Stimulated activated CD8-positive, alpha-beta memory T cell treated with anti-CD3 and anti-CD28 coated beads, Interleukin-15, amount 100 ng/mL, for 48 hours (primary cell): ENCODE measurements at places on chromosomes 1 and 21.

- DNase-seq, result no peak
Measured at GRCh38 chr1:19628879-19629278, 15.2 kb upstream of the NBL1 start.

- no peak for DNase-seq
Measured at GRCh38 chr21:29221253-29221744, 77.4 kb upstream of the BACH1 start.

DNA sequence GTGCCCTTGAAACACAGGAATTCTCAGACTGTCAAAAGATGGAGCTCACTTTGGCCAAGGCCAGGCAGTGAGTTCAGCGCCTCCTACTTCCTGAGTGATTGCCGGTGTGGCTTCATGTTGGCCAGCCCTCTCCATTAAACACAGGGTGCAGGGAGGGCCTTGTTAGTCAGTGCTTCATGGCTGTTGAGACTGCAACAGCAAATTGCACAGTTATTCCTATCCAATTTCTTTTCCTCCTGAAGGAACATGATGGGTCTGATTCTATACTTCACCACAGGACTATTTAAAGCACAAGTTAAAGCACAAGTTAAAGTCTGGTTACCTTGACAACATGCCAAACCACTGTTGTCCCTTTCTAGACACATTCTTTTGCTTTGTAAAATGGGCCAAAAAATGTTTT is 156.6 kb downstream of the SIPA1L2 start:
- DNase-seq, result no peak

DNA sequence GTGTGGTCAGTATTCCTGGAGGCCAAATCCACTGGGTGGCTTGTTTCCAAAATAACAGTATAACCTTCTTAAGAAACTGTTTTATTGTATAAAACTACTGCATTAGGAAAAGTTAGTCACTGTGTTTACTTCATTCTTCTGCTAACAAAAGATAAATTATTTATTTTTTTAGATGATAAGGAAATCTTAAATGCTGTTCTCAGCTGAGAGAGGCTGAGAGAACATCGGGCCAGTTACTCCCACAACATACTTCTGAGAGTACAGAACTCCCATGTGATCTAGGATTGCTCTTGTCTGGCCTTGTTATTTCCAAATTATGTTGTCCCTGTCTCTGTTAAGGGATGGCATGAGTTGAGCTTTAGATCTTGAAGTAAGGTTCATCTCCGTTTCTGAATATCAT is 96.7 kb upstream of the CXADR start:
- DNase-seq, result no peak

GRCh38 chr1:40232444-40232843 is 15.3 kb upstream of the TMCO2 start:
- peak; percentile 48 for DNase-seq

- no peak for DNase-seq
Measured at GRCh38 chr21:42969193-42969600, 5.2 kb upstream of the PKNOX1 start.

DNA sequence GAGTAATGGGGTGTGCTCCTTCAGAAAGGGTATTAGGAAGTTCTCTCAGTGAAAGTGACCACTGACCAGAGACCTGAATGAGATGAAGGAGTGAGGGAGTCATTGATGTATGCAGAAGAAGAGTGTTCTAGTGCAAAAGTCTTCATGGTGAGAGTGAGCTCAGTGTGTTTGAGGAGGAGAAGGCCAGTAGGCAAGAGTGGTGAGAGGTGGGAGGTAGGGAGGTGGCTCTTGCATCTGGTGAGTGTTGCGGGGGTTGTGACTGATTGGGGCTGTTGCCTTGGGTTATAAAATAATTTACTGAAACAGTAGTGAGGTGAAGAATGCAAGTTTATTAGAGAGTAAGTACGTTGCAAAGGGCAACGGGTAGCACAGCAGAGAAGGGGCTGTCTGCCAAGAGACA is 26.2 kb downstream of the FMN2 start:
- no peak for DNase-seq

GRCh38 chr1:160707236-160708064 is 4.2 kb downstream of the CD48 start:
- no peak for DNase-seq

DNA sequence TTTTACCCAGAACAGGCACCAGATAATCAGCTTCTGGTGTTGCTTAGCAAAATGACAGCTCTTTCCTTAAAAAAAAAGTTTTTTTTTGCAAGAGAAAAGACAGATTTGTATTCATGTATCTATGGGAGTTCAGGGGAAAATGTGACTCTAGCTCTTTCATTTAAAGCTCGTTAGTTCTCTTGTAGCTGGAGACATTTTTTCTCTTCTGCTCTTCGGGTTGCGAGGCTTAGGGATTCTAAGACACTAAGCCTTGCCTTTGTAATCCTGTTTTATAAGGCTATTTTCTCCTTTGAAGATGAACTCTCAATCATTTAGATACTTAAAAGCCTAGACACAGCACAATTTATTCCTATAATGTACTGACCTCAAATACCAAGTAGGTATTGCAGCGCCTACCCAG is 40.3 kb upstream of the EDARADD start:
- no peak for DNase-seq

GRCh38 chr21:17105932-17106331 is 406.9 kb upstream of the CXADR start:
- DNase-seq, result no peak
